Renal pelvis (tissue), 12 donors: ENCODE measurements at places on chromosomes 7 and 10. TPM values are rescaled to one million over a fixed set of nuclear protein-coding genes. Genes with fewer than 3 reads are reported as not detected.
A peak's percentile ranks its signal among the peaks of the same experiment; 100 is the strongest.

- DNase-seq: no peak
These were observed 24.1 kb upstream of the ZC3HAV1L start for GRCh38 chr7:139059905-139060304.

DNA sequence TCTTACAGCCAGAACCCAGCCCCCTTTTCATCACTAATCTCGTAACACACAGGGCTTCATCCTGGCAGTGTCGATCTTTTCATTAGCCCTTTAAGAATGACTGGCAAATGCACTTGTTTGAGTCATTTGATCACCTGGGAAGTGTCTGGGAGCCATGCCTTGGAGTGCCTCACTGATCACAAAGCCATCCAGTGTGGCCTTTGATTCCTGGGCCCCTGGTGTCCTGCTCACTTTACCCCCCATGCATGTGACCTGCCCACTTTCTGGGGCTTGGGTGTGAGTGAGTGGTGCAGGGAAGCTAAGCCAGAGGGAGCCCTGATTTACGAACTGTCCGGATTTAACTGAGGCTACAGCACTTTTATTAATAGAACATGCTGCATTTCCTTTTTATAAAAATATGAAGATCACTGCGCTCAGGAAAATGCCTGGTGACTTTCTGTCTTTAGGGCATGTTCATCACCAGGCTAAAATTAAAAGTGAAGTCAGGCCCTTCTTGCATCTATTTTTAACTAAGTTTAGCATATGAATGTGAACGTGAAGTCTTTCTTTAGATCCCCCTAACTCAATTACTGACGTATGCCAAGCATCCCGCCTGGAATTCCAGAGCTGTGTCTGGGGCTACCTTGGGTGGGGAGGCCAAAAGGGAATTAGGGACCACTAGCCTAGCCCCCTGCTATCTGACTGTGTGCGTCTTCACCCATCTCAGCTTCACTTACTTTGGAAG, 23.6 kb downstream of the RBM20 start:
- no peak for DNase-seq

DNA sequence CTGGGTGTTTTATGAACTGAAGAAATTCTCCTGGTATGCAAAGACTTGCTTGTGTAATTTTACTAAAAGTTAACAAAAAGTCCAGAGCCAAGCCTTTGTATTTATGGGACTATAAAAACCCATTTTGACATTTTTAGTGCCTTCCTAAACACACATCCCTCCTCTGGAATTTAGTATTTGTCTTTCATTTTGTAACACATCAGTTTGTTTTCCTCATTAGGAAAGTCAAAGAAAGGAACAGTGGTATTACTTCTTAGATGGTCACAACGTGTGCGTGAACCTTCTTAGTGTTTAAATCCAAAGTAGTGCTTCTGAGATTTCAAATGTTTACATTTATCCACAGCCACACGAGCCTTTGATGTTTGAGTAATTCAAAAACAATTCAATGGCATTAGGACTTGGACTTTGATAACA, 103.2 kb upstream of the TMEM106B start:
- peak; percentile 40 for DNase-seq

GRCh38 chr10:109740436-109740835, 182.9 kb downstream of the XPNPEP1 start:
- no peak for DNase-seq

The FAM20C gene
- polyA plus RNA-seq: 65.7 TPM

The CCDC3 gene
- polyA plus RNA-seq: 12.7 TPM

DNA sequence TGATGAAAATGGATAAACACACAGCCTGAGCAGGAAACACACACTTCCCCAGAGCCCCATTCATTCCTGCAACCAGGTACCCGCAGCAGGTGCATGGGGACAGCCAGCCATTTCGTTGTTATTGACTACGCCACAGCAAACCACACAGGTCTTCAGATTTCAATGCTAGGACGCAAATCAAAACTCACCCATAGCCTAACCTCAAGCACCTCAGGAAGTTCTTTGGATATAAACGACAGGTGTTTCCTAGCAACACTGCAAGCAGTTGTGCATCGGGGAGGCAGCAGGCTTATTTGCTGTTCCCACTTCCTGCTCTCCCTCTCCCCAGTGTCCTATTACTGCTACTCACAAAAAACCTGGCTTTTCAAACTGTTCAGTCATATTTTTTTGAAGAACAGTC, 176.5 kb upstream of the FRMD4A start:
- no peak for DNase-seq

GRCh38 chr10:108591417-108591816, 1331.9 kb downstream of the XPNPEP1 start:
- DNase-seq: no peak

The LAMB4 gene
- 2.2 TPM for polyA plus RNA-seq

- no peak for DNase-seq
These were observed 77.8 kb upstream of the ATP6V0A4 start for GRCh38 chr7:138875794-138876193.

- DNase-seq: no peak
These were observed 77.0 kb upstream of the GSDME start for GRCh38 chr7:24834128-24834798.

The STX1A gene
- polyA plus RNA-seq: 10.8 TPM

GRCh38 chr7:50315739-50316671, 11.5 kb downstream of the IKZF1 start:
- DNase-seq: no peak

The VENTX gene
- 0.14 TPM for polyA plus RNA-seq

GRCh38 chr10:33402220-33403073, 68.0 kb upstream of the NRP1 start:
- DNase-seq: no peak

DNA sequence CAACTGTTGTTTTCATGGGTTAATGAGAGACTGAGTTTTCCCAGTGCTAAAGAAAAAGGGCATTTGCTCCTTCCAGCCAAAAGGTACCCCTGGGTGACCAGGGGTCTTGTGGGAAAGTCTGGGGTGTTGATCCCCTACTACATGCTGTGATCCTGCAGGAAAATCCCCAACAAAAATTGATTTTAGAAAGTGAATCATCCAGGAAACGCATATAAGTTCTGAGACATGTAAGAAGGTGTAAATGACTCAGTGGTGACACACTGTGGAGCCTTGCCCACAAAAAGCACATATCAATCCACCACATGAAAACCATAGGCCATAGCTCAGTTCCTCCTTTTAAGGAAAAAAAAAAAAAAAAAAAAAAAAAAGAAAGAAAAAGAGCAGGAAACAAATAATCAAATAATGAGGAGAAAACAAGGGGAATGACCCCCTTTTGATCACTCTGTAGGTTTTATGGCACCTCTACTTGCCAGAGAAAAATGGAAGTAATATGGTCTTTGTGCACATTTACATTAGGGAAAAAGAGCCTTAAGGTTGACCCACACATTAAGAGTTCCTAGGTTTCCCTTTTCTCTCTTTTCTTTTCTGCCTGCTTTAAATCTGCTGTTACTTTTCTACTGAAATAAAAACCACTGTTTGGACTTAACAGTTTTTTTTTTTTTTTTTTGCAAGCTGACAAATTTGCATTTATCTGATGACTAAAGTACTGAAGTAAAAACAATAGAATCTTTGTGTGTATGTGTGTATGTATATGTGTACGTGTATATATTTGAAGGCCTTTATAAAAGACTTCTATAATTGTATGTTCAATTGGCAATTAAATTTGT, 386.0 kb downstream of the KIF20B start:
- no peak for DNase-seq
